ENCODE measurements at places on chromosomes 5 and 9.
A peak's percentile ranks its signal among the peaks of the same experiment; 100 is the strongest.

GRCh38 chr5:53109443-53110127, at the start of gene MOCS2:
Gene MOCS2, minus strand, starts transcription at chr5:53109757. Its CDS starts 2,583 bp downstream, at chr5:53107174.
- peak; percentile 82 for DNase-seq

GRCh38 chr5:56301069-56301468, 67.9 kb upstream of the ANKRD55 start:
- no peak for DNase-seq

DNA sequence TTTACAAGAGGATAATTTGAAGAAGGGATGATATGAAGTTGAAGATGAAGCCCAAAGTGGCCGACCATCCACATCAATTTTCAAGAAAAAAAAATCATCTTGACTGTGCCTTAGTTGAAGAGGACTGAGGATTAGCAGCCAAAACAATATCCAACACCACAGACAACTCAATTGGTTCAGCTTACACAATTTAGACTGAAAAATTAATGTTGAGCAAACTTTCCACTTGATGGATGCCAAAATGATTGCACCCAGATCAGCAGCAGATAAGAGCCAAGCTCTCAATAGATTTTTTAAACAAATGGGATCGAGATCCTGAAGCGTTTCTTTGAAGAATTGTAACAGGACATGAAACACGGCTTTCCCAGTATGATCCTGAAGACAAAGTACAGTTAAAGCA, 163.2 kb downstream of the GADD45G start:
- no peak for DNase-seq

DNA sequence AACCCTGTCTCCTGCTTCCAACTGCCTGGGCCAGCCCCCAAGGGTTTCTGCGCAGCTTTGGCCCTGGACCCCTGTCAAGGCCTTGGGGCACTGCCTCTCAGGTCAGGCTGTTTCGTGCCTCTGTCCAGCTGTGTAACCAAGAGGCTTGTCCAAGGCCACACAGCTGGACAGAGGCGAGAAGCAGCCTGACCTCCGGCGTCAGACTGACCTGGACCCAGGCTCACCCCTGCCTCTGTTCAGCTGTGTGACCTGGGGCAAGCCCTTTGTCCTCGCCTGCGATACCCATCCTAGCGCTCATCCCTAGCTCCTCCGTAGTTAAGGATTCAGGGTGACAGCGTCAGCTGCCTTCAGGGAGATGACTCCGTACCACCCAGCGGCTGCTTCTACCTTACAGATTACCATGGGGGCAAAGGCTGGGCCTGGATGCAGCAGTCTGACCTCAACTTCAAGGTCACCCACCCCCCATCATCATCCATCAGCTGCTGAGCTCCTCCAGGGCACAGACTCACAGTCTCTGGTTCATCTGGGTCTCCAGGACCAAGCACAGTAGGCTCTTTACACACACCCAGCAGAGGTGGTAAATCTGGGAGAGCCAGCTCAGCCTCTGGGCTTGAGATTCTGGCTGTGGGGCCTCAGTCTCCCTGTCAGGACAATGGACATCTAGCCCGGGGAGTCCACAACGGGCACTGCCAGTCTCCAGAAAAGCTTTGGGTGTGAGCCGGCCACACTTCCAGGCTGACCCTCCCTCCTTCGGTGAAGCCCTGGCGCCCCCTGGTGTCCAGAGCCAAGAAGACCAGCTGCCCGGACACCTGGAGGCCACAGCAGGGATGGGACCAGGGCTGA, 7.9 kb downstream of the AK1 start:
- DNase-seq = peak; percentile 82

- DNase-seq = peak; percentile 70
Observed at GRCh38 chr9:133731876-133732638, 6.1 kb downstream of the SARDH start.

Data from COR-L47 (cell line).